Tracheal epithelial cell (primary cell): ENCODE measurements at places on chromosomes 6 and 20. TPM values are rescaled to one million over a fixed set of nuclear protein-coding genes. Genes with fewer than 3 reads are reported as not detected.

The C20orf204 gene
- 0.24 and 0.85 TPM in 2 replicates for total RNA-seq

The RSPO4 gene
- total RNA-seq = not detected in 2 replicates

The PRL gene
- total RNA-seq = not detected in 2 replicates

The RBBP8NL gene
- 0.24 and 0.64 TPM in 2 replicates for total RNA-seq

The IL17F gene
- not detected in 2 replicates for total RNA-seq

The GATA5 gene
- total RNA-seq = not detected in 2 replicates

The PSMB8 gene
- total RNA-seq = 16.0 and 48.4 TPM in 2 replicates

The HRH3 gene
- not detected in 2 replicates for total RNA-seq

The FAM83C gene
- under 0.01 TPM in 2 replicates for total RNA-seq

The SMPDL3A gene
- 6.3 and 7.7 TPM in 2 replicates for total RNA-seq

The NINL gene
- 5.1 and 5.3 TPM in 2 replicates for total RNA-seq

The RAET1E gene
- 6.0 and 16.4 TPM in 2 replicates for total RNA-seq

The TCFL5 gene
- total RNA-seq = 13.7 and 17.9 TPM in 2 replicates

The CST5 gene
- not detected in 2 replicates for total RNA-seq

The PPP1R14C gene
- 89.9 and 169 TPM in 2 replicates for total RNA-seq

The TULP4 gene
- total RNA-seq = 119 and 166 TPM in 2 replicates
